ENCODE measurements at places on chromosomes 7 and 10. TPM values are rescaled to one million over a fixed set of nuclear protein-coding genes. Genes with fewer than 3 reads are reported as not detected.

Gene TMEM229A
- not detected for total RNA-seq

Gene CYP2C18
- 13.0 TPM for total RNA-seq

Gene TMEM236
- total RNA-seq: 0.51 TPM

Gene CLCN1
- 0.34 TPM for total RNA-seq

Gene OR6V1
- not detected for total RNA-seq

Gene COPG2
- total RNA-seq: 19.8 TPM

Gene SPDYE18
- not detected for total RNA-seq

Gene WNT16
- not detected for total RNA-seq

Gene TMEM184A
- total RNA-seq: 75.8 TPM

Gene DDC
- 5.2 TPM for total RNA-seq

Gene SHLD2
- total RNA-seq: 11.5 TPM

Gene PRPS1L1
- not detected for total RNA-seq

Gene IL6
- 20.7 TPM for total RNA-seq

Gene YWHAG
- 113 TPM for total RNA-seq

Gene SPDYE1
- not detected for total RNA-seq

Gene OPALIN
- not detected for total RNA-seq

Gene NPSR1
- total RNA-seq: not detected

Gene LARP4B
- 183 TPM for total RNA-seq

Gene FAM13C
- not detected for total RNA-seq

Gene TEX47
- not detected for total RNA-seq

Gene SBDS
- 54.6 TPM for total RNA-seq

Gene SUN3
- total RNA-seq: 1.1 TPM

Gene ANKRD30A
- total RNA-seq: not detected

Gene ANXA8L1
- 0.57 TPM for total RNA-seq

Gene SPRN
- total RNA-seq: 0.15 TPM
